Aorta (tissue), 5 donors: ENCODE measurements at places on chromosomes 4 and X. TPM values are rescaled to one million over a fixed set of nuclear protein-coding genes. Genes with fewer than 3 reads are reported as not detected.

DNA sequence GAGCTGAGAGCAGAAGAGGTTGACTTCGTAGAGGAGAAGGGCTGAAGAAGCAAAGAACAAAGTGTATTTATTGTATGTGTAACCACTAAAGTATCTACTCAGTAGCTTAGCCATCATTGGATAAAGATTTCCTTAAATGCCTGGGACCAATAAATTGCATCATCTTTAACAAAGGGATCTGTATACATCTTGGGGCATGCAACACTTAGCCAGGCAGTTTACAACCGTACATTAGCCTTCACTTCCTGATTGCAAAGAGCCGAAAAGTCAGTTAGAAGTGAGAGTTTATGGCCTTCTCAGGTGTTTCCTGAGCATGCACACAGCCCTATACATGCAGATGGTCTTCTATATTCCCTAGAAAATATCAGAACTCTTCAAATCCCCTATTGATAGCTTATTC is 68.0 kb upstream of the MAGED1 start:
- DNase-seq, result no peak

DNA sequence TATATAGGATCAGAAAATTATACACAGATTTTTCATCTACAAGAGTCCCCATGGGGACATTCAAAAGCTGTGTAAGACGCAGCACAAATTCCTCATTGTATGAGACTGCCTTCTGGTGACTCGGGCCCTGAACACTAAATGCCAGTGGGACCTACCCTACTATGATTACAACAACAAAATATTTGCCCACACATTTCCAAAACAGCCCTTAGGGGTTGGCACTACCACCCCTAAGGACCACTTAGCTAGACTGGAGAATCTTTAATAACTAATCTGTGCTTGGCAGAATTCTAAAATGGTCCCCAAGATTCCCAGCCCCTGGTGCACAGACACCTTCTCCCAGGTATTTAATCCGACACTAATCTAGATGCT is 29.1 kb downstream of the UCHL1 start:
- no peak for DNase-seq

- DNase-seq, result no peak
Measured at GRCh38 chr4:173214661-173215060, 46.0 kb downstream of the GALNT7 start.

GRCh38 chr4:75741027-75741426 is 16.6 kb downstream of the USO1 start:
- no peak for DNase-seq

DNA sequence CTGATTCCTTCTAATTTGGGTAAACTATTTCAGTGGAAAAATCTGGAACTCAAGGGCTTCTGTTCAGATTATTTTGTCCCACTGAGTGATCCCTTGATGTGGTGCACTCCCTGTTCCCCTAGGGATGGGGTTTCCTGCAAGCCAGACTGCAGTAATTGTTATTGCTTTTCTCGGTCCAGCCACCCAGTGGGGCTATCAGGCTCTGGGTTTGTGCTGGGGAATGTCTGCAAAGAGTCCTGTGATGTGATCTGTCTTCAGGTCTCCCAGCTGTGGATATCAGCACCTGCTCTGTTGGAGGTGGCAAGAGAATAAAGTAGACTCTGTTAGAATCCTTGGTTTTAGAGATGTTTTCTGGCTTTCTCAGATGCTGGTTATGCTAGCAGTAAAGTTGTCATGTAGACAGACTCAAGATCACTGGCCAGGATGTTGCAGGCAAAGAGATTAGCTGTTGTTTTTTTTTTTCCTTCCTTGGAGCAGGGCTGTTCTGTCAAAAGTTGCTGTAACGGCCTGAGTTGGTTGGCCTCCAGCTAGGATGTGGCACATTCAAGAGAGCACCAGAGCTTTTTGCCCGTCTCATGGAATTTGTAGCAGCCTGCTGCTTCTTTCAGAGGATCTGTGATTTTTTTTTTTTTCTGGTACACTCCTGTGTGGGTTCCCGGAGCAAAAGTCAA is 1314.0 kb downstream of the PCDH19 start:
- no peak for DNase-seq

The PDE5A gene
- 196 TPM for total RNA-seq

The ARHGAP36 gene
- not detected for total RNA-seq
